Amniotic epithelial cell (primary cell): ENCODE measurements at places on chromosomes 2 and 18.

- no peak for DNase-seq
These were observed 557.0 kb upstream of the CNTNAP5 start for GRCh38 chr2:123468071-123468470.

DNA sequence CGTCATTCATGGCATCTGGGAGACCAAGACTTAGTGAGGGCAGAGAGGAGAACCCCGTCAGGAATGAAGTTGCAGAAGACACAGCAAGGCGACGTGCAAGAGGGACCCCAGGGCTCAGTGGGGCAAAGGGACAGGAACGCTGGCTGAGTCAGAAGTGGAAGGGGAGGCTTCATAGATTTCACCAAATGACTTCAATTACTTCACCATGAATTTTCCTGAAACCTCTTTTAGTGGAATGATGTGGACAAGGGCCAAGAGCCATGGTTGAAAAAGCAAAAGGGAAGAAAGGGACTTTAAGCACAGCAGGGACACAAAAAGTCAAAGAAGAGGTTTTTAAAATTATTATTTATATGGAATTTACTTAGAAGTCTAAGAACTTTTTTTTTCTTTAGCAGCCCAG lies 141.6 kb upstream of the PID1 start:
- DNase-seq = no peak

DNA sequence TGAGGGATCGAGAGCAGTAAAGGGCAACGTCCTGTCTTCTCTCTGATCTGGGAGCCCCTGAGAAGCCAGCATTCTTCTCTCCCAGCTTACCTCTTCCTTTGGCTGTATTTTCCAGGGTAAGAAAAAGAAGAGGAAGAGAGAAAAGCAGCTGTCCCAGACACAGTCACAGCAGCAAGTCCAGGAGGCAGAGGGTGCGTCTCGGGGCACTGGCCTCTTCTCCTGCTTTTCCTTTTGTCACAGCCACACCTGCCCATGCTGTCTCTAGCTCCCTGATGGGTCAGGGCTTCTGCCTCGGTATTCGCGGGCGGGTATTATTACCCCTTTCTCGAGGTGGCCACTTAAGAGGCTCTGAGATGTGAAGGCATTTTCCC lies 20.3 kb downstream of the TGOLN2 start:
- no peak for DNase-seq

GRCh38 chr2:142020368-142020767 lies 110.4 kb downstream of the LRP1B start:
- peak; percentile 22 for DNase-seq

DNA sequence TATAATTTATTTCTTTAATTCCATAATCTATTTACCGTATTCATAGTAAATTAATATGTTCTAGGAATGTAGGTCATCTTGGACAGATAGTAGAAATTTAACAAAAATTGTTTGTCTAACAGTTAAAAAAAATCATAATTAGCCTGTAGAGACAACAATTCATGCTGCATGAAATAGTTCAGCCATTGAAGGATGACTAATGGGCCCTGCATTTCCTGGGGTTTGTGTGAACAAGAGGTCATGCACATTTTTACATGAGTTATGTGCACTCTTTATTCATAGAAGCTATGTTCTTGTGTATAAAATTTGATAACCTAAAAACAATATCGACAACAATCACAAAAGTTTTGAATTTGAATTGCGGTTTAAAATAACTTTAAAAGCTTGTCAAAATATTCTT lies 1663.6 kb downstream of the SUCLG1 start:
- DNase-seq = peak; percentile 79

DNA sequence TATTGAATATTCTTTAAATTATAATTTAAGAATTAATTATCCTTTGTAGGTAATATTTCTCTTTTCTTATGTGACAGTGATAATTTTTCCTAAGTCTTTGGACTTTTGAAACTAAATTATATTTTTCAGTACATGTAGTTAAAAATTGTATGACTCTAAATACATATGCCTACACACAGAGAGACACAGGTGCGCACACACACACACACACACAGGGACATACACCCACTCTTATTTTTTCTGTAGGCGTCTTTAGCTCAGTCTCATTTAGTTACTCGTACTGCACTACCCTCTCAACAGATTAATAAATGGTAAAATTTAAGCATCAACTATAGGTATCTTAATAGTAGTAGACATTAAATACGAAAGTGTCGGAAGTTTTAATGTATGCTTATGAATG lies 56.1 kb downstream of the ZNF236 start:
- DNase-seq = no peak

DNA sequence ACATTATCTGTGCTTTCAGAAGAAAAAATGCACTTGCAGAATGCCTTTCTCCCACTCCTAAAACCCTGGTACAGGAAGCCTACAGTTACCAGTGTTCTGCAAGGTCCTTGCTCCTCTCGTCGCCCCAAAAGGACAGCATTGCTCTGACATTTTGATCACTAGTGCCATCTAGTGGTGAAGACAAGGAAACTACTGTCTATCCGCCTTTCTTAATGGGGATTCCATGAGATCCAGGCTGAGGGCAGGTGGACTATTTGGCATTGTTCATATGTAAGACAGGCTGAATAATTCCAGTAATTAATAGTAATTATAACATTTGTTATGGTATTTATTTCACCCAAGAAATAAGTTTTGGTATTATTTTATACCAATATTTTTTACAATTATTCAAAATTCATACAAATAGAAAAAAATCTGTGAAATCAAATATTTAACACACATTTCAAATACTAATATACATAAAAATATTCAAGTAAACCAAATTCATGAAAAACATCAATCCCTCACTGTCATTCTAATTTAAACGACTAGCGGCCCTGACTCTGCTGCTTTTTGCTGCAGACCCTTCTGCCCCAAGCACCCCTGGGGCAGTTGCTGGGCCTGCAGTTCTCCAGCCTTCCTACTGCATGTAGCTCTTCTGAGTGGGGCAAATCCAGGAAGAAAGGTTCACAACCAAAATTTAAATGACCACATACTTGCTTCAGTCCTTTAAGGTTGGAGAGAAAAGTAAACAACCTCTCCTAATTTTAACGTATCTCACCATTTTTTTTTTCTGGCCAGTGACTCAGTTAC lies 19.0 kb downstream of the TPGS2 start:
- DNase-seq = peak; percentile 65

GRCh38 chr2:241356871-241357260 lies 781 bp downstream of the FARP2 start:
- no peak for DNase-seq

- no peak for DNase-seq
These were observed 83.0 kb upstream of the ATG16L1 start for GRCh38 chr2:233168445-233168844.

- DNase-seq = peak; percentile 86
These were observed 128.8 kb upstream of the MSH6 start for GRCh38 chr2:47653902-47654789.

GRCh38 chr2:240584486-240585031 lies 2.0 kb upstream of the CAPN10 start:
- peak; percentile 42 for DNase-seq

GRCh38 chr2:120498121-120498520 lies 152.2 kb downstream of the INHBB start:
- DNase-seq = no peak

DNA sequence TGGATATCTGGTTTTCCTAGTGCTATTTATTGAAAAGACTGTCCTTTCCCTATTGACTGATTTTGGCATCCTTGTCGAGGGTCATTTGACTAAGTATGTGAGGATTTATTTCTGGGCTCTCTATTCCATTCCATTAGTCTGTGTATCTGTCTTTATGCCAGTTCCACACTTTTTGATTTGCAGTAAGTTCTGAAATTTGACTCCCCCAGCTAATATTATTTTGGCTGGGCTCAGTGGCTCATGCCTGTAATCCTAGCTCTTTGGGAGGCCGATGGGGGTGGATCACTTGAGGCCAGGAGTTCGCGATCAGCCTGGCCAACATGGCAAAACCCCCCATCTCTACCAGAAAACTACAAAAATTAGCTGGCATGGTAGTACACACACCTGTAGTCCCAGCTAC lies 46.8 kb upstream of the GAREM2 start:
- no peak for DNase-seq

DNA sequence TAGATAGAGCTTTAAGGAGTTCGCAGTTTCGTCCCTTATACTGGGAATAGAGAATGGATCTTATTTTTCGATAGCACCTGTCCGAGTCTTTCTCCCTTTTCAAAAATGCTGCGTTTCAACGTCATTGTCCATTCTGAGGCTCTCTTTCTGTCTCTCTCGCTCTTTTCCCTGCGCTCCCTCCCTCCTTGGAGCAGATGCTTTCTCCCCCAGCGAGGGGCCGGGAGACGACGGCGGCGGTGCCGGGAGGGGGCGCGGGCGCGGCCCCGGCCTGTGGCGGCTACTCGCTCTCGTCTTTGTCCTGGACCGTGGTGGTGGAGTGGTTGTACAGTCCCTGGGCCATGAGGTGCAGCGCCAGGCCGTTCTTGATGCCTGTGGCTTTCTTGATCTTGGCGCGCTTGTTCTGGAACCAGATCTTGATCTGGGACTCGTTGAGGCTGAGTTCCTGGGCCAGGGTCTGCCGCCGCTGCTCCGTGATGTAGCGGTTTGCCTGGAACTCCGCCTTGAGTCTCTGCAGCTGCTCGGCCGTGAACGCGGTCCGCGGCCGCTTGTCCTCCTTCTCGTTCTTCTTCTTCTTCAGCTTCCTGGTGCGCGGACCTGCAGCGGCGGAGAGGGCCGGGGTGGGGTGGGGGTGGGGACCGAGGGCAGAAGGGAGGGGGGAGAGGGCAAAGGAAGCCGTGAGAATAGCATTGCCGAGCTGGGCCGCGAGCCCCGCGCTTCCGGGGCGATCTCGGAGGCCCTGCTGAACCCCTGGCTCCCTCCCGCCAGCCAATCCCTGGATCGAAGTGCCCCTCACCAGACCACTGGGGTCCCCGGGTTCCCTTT lies 4.6 kb downstream of the EN1 start:
- DNase-seq = no peak

DNA sequence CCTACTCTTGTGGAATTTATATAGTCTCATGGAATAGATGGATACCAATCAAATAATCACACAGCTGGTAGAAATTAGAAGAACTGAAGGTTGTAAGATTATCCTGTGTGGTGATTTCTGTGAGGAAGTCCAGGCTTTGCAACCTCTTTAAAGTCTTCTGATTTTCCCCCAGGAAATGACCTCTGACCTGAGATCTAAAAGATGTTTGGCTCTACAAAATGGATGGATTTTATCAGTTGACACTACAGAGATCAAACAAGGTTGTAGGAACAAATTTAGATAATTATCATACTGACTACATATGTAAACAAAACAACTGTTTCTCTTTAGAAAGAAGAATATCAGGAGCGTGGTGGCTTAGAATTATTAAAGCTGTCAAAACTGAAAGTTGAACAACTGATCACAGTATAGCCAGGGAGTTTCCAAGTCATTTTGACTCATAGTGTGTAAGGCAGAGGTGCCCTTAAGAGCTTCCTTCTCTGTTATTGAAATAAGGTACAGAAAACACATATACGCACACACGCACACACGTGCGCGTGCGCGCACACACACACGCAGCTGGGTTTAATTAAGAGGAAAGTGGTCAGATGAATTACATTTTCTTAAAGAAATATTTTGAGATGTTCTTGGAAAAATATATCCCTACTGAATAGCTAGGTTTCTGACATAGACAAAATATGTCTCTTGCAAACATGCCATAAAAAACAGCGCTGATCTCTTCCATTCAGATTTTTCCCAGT lies 35.5 kb upstream of the PELI1 start:
- DNase-seq = no peak

DNA sequence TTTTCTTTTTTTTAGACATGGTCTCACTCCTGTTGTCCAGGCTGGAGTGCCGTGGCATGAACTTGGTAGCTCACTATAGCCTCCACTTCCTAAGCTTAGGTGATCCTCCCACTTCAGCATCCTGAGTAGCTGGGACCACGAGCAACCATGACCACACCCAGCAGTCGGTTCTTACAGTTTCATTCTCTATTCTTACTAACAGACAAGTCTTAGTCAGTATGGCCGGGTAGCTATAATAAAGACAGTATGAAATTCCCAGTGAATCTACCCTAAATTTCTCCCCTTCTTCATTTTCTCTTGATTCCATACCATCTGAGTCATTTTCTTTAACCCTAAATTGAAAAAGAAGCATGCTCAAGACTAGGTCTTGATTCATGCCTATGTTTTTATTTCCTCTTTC lies 775.3 kb upstream of the NRXN1 start:
- no peak for DNase-seq

- DNase-seq = peak; percentile 81
These were observed at the start of gene TTC39C for GRCh38 chr18:24014062-24014985. Gene TTC39C (plus strand): TSS chr18:24014754. CDS start chr18:24014872, 118 bp downstream.

DNA sequence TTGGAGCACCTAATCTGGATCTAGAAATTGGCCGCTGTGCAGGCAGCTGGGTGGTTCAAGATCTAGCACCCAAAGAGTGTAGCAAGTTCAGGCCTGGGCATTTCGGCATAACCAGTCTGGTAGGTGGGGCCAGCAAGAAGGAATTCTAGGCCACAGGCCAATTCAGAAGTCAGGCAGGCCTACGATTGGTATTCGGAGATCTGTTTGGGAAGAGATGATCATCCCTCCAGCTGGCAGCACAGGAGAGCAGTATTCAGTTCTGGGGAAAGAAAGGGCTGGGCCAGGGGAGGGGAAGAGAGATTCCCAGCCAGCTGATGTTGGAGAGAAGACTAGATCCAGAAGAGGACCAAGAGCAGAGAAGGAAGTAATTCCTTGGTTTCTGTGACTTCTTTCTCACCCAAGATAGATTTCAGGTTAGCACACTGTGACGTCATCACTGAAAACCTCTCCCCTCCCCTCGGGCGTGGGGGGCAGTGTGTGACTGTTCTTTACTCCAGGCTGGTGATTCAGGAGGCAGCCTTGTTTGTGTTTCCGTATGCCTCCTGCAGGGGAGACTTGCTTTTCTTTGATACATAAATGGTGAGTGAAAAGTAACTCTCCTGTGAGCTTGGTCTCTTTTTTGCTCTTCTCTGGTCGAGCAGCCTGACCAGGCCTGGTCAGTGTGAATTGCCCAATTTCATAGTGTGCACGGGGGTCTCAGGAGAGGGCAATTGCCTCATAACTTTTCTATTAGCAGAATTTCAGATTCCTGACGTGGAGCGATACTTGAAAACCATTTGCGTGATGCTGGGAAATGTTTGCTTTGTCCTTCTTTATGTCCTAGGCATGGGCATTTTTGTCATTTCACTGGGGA lies 61.1 kb downstream of the MEIS1 start:
- DNase-seq = peak; percentile 96

DNA sequence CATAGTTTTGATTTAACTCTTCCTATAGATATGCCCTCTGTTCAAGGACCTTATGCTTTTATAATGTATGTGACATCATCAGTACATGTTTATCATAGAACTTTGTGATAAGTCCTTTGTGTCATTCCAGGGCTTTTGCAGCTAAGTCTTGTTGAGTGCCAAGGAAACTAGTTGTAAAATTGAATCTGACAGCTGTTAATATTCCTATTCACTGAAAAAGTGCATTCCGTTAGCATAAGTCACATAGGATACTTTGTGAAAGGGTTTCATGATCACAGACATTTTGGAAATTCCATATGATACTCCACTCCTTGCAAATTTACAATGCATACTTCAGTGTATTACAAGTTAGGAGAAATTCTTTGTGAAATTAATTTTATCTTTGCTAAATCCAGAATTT lies 503.4 kb downstream of the CCDC85A start:
- peak; percentile 9 for DNase-seq

- no peak for DNase-seq
These were observed 164.0 kb upstream of the REG3G start for GRCh38 chr2:78861546-78861945.
